Bronchial smooth muscle cell (primary cell): ENCODE measurements at places on chromosomes 7 and 10. TPM values are rescaled to one million over a fixed set of nuclear protein-coding genes. Genes with fewer than 3 reads are reported as not detected.

Gene LRRD1
- total RNA-seq: under 0.01 TPM in 1 of 2 replicates, not detected in the other

Gene NCF1
- under 0.01 TPM in 1 of 2 replicates, not detected in the other for total RNA-seq

Gene C10orf90
- not detected in 2 replicates for total RNA-seq

Gene PALD1
- 0.16 and 0.43 TPM in 2 replicates for total RNA-seq

Gene CADPS2
- 11.8 and 16.6 TPM in 2 replicates for total RNA-seq

Gene PHYHIPL
- total RNA-seq: under 0.01 TPM in 1 of 2 replicates, not detected in the other

Gene GIMAP1
- 0.09 TPM in 1 of 2 replicates, not detected in the other for total RNA-seq

Gene FGFR2
- total RNA-seq: under 0.01 and 0.09 TPM in 2 replicates

Gene HOXA4
- 0.34 and 0.47 TPM in 2 replicates for total RNA-seq

Gene NSUN5
- 11.8 and 14.5 TPM in 2 replicates for total RNA-seq

Gene PRF1
- total RNA-seq: not detected in 2 replicates

Gene CASP2
- 7.3 and 9.3 TPM in 2 replicates for total RNA-seq

Gene NKX2-3
- not detected in 2 replicates for total RNA-seq

Gene SPDYE17
- total RNA-seq: not detected in 2 replicates

Gene RPEL1
- total RNA-seq: under 0.01 TPM in 1 of 2 replicates, not detected in the other

Gene PPA1
- total RNA-seq: 221 and 248 TPM in 2 replicates

Gene CNNM1
- under 0.01 TPM in 2 replicates for total RNA-seq

Gene ABCF2
- total RNA-seq: 31.0 and 42.7 TPM in 2 replicates

Gene ZCCHC24
- 29.6 and 35.1 TPM in 2 replicates for total RNA-seq

Gene HMX3
- 0.16 TPM in 1 of 2 replicates, not detected in the other for total RNA-seq

Gene IL6
- total RNA-seq: 0.94 and 3.3 TPM in 2 replicates

Gene RFC2
- 9.5 and 11.2 TPM in 2 replicates for total RNA-seq

Gene ST8SIA6
- under 0.01 TPM in 1 of 2 replicates, not detected in the other for total RNA-seq

Gene FAM13C
- total RNA-seq: 3.3 and 5.7 TPM in 2 replicates

Gene NACAD
- 1.7 and 2.8 TPM in 2 replicates for total RNA-seq

Gene PLPP4
- total RNA-seq: under 0.01 and 0.60 TPM in 2 replicates

Gene C10orf62
- total RNA-seq: not detected in 2 replicates

Gene ADRA2A
- total RNA-seq: not detected in 2 replicates

Gene CLRN3
- not detected in 2 replicates for total RNA-seq

Gene ASNS
- total RNA-seq: 11.0 and 27.0 TPM in 2 replicates

Gene CPED1
- 29.8 and 36.9 TPM in 2 replicates for total RNA-seq

Gene CPVL
- total RNA-seq: 0.16 and 0.69 TPM in 2 replicates

Gene GATAD1
- total RNA-seq: 13.7 and 23.0 TPM in 2 replicates

Gene STAG3
- 0.32 and 0.69 TPM in 2 replicates for total RNA-seq

Gene ADCY1
- 0.47 and 3.2 TPM in 2 replicates for total RNA-seq

Gene WNT8B
- total RNA-seq: not detected in 2 replicates

Gene INA
- total RNA-seq: under 0.01 and 0.47 TPM in 2 replicates

Gene NRCAM
- total RNA-seq: 0.17 and 1.4 TPM in 2 replicates

Gene ZNF282
- total RNA-seq: 12.2 and 18.6 TPM in 2 replicates

Gene CAV2
- total RNA-seq: 35.8 and 61.7 TPM in 2 replicates

Gene CTAGE15
- 0.09 TPM in 1 of 2 replicates, not detected in the other for total RNA-seq

Gene COL28A1
- 0.09 and 0.16 TPM in 2 replicates for total RNA-seq

Gene IL2RA
- not detected in 2 replicates for total RNA-seq

Gene C1GALT1
- 4.8 and 9.9 TPM in 2 replicates for total RNA-seq

Gene TLL2
- total RNA-seq: under 0.01 TPM in 2 replicates

Gene IKZF1
- 0.16 TPM in 1 of 2 replicates, not detected in the other for total RNA-seq

Gene CDH23
- total RNA-seq: 0.17 and 0.32 TPM in 2 replicates

Gene SOSTDC1
- 0.16 TPM in 1 of 2 replicates, not detected in the other for total RNA-seq

Gene EBLN1
- not detected in 2 replicates for total RNA-seq

Gene SPOCK2
- total RNA-seq: 0.95 and 2.0 TPM in 2 replicates

Gene PCLO
- under 0.01 TPM in 2 replicates for total RNA-seq

Gene PSD
- 8.4 and 14.3 TPM in 2 replicates for total RNA-seq

Gene CCDC146
- total RNA-seq: 2.1 and 2.8 TPM in 2 replicates

Gene TAS2R4
- 0.79 and 1.3 TPM in 2 replicates for total RNA-seq

Gene AKR1D1
- not detected in 2 replicates for total RNA-seq

Gene GDF2
- total RNA-seq: not detected in 2 replicates

Gene COL13A1
- 9.3 and 16.9 TPM in 2 replicates for total RNA-seq
